Renal pelvis (tissue), 12 donors: ENCODE measurements at places on chromosomes 3 and 15. TPM values are rescaled to one million over a fixed set of nuclear protein-coding genes. Genes with fewer than 3 reads are reported as not detected.

- no peak for DNase-seq
Observed at GRCh38 chr15:85499371-85499887, 119.0 kb downstream of the AKAP13 start.

UBA7 gene
- polyA plus RNA-seq = 43.1 TPM

EPHB1 gene
- 6.0 TPM for polyA plus RNA-seq

NR1I2 gene
- 1.4 TPM for polyA plus RNA-seq

GRCh38 chr3:141368062-141368924 lies at the start of gene ZBTB38:
Gene ZBTB38, plus strand, starts transcription at chr3:141368504. Its CDS starts 73,885 bp downstream, at chr3:141442389.
- peak; percentile 62 for DNase-seq

- DNase-seq = no peak
Observed at GRCh38 chr15:71588746-71589145, 221.6 kb upstream of the NR2E3 start.
